ENCODE measurements at places on chromosomes 16 and 17.

DNA sequence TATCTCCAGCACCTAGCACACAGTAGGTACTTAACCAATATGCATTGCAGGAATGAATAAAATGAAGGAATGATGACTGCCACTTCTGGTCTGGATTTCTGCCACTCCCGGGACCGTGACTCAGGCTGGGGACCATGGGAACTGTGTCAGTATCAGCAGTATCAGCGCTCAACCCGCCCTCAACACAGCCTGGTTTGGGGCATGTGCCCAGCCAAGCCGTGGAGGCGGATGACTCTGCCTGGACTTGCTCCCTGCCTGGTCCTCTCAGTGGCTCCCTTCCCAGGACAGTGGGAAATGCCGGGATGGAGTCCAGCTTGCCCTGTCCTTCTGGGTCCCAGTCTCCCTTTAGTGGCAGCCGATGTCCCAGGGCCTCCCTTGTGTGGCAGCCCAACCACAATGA is 55.1 kb downstream of the SRCIN1 start:
- peak; percentile 53 for DNase-seq

DNA sequence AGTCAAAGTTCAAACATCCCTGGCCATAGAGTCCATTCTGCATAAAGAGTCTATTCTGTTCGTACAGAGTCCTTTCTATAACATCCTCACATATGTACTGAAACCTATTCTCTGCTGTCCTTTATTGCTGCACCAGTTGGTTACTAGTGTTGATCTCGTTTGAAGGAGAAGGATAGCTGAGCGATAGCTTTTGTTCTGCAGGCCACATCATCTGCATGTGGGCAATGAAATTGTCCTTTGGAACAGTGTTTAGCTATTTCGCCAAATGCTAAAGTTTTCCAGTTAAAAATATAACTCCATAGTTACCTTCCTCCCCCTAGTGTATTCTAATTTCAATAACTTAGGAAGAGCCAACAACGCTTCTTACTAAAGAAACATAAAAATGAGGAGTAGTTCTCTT is 6.0 kb downstream of the RHOT1 start:
- DNase-seq, result no peak

DNA sequence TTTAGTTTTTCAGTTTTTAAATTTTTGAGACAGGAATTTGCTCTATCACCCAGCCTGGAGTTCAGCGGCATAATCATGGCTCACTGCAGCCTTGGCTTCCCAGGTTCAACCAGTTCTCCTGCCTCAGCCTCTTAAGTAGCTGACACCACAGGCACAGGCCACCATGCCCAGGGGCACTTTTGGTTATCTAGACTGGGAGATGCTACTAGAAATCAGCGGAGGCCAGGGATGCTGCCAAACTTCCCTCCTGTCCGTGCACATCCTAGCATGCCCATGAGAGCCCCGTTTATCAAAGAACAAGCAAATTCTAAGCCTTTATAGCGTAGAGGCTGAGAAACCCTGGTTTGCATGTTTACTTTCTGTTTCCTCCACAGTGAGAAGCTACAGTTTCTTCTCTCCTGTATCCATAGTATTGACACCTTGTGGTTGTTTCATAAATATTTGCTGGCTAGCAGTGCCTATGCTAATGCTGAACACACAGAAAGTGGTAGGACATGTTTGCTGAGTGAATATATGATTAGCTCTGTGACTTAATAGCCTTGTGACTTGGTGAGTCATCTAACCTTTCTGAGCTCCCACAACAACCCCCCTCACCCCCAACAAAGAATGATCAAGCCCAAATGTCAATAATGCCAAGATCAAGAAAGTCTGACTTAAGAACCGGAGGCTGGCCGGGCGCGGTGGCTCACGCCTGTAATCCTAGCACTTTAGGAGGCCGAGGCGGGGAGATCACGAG is 39.2 kb upstream of the MAF start:
- DNase-seq, result no peak

DNA sequence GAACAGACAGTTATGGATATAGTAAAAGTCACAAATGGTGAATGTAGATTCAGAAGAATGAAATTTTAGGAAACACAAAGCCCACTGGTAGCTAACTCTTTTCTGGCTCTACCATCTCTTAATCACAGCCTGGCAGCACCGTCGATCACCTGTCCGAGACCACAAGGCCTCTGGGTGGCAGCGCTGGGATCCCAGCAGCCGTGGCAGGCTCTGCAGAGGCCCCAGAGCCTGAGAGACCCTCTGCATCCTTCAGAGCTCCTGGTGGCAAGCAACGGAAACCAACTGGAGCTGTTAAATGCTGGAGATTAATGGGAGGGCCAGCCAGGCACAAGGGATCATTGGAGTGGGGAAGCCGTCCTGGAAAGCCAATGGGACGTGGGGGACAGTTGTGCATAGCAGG is 26.3 kb downstream of the LAT start:
- DNase-seq, result no peak

GRCh38 chr16:489606-490005 is 37.9 kb upstream of the CAPN15 start:
- no peak for DNase-seq

DNA sequence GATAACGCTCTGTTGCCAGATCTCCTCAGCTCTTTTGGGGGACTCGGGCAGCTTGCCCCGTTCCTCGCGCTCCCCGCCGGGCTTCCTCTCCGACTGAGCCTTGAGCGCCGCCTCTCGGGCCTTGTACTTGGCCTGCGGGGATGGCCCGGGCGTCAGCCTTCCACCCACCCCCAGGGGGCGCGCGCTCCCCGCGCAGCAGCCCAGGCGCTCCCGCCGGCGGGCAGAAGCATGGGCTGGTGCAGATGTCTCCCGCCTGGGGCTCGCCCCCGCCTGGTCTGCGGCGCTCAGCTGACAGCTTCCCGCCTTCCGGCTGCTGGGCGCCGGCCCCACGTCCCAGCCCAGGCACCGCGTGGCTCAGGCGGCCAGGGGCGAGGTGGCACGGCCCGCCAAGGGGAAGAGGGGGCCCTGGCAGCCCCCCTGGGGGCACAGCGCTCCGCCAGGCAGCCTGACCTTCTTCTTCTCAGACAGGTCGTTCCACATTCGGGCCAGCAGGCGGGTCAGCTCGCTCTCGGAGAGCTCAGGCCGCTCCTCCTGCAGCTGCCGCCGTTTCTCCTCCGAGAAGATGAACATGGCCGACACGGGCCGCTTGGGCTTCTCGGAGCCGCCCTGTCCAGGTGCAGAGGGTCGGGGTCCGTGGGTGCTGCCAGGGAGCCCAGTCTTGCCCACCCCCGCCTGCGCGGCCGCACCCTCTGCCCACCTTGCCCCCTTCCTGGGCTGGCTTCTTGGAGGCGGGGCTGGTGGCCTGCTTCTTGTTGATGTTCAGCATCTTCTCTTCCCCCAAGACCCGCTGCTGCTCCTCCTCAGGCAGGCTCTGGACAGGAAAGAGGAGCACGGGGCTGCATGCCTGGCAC is 8.9 kb downstream of the UBTF start:
- peak; percentile 90 for DNase-seq

DNA sequence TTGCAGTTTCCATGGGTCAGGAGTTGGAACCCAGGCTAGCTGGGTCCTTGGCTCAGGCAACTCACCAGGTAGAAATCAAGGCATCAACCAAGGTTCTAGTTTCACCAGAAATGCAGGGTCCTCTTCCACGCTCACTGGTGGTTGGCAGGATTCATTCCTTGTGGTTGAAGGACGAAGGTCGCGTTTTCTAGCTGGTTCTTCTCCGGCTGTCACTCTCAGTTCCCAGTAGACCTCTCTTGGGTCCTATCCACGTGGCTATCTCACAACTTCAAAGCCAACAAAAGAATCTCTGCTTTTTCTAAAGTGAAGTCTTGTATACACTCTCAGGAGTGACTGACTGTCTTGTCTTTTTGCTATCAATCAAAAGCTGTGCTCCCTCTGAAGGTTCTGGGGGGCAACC is 146.3 kb upstream of the NOL11 start:
- DNase-seq, result no peak

GRCh38 chr16:48247311-48247710 is at the start of gene ABCC11:
Gene ABCC11 (minus strand): TSS chr16:48247539. CDS start chr16:48231921, 15,618 bp downstream.
- no peak for DNase-seq

- DNase-seq, result no peak
These were observed at the start of gene CRYM for GRCh38 chr16:21277927-21278706. Gene CRYM (minus strand): TSS chr16:21278290. CDS start chr16:21278251, 39 bp downstream.

GRCh38 chr17:1872976-1873375 is 43.2 kb downstream of the RPA1 start:
- DNase-seq, result no peak

DNA sequence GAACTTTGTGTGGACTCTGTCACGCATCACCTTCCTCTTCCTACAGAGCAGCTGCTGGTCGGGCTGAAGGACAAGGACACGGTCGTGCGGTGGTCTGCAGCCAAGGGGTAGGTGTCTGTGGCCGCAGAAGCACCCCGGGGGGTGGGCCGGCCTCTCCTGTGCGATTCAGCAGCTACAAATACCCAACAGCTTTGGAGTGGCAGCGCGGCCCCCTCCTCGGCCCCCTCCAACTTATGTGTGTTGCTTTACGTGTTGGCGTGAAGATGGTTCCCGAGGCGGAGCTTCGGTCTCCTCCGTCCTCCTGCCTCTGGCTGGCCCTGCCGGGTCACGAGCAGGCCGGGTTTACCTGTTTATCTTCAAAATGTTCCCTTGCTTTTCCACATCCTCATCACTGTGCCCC is 32.3 kb downstream of the ZNF750 start:
- no peak for DNase-seq

DNA sequence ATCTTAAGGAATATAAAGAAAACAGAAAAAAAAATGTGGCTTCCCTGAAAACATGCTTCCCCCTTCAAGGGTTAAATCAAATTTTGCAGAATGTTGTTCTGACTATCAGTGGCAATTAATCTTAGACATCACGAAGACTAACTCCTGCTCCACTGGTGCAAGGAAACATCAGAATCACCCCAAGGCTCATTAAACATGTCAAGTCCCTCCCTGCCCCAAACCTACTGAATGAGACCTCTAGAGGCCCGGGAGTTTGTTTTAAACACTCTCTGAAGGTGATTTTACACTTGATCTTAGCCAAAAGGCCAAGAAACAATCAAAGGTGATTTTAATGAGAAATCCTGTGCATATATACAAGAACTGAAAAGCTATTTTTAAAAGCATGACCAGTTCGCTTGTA is 18.3 kb downstream of the PSME3IP1 start:
- no peak for DNase-seq

DNA sequence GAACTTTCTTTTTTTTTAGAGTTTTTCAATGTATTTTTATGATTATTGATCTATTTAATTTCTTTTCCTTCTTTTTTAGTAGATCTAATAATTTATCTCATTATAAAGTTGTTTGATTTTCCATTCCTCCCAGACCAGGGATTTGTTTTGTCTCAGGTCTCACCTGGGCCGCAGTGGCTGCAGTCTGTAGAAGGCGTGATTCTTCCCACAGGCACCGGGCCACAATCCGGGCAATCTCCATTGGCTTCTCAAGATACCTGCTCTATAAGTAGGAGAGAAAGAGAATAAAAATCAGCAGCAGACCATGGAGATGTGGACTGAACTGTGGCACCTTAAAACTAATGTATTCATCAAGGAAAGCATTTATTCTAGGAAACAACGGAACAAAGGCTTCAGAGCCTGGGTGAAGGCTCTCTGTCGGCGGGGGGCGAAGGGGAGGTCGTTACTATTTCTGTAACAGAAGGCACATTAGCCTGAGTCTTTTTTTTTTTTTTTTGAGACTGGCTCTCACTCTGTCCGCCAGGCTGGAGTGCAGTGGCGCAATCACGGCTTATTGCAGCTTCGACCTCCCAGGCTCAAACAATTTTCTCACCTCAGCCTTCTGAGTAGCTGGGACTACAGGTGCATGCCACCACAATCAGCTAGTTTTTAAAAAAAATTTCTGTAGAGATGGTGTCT is 42.7 kb downstream of the STAT3 start:
- peak; percentile 44 for DNase-seq
